ENCODE measurements at places on chromosomes 4 and X. TPM values are rescaled to one million over a fixed set of nuclear protein-coding genes. Genes with fewer than 3 reads are reported as not detected.
A peak's percentile ranks its signal among the peaks of the same experiment; 100 is the strongest.

DNA sequence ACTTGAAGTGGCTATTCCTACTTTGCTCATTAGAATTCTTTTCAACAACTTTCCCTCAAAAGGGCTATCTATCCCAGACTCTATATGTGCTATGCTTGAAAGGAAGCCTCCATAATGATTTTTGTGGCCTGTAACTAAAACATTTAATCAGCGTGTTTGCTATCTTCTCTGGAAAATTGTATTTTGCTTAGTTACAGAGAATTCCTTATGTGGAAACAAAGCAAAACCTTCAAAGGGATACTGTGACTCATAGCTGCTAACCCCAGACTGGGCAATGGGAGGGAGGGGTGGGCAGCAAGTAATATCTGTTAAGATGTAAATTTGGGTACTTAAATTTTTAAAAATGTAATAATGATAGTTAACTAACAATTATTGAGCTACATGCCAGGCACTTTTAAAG, 3.7 kb downstream of the SLC25A14 start:
- DNase-seq: no peak

DNA sequence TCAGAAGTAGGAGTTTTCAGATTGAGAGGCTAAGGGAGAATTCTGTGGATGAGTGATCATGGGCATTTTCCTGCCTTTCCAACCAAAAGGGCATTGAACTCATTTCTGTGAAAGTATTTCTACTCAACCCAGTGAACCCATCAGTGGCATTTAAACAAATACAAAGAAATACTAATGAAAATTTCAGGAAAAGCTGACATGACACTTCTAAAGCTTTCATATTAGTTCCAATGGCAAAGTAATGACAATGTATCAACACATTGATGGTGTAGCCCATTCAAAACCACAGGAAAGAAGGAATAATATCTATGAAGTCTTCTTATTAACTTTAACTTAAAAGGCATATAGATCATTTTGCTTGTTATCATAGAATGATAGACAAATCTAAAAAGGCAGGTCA, 183.5 kb upstream of the ANXA10 start:
- DNase-seq: no peak

Gene SERPINA7
- not detected for total RNA-seq

Gene AMBN
- not detected for total RNA-seq

Gene ANAPC4
- 50.0 TPM for total RNA-seq

Gene SPANXN4
- not detected for total RNA-seq

GRCh38 chr4:384311-385010, 46.8 kb downstream of the ZNF141 start:
- peak; percentile 35 for DNase-seq

Gene FAM47A
- not detected for total RNA-seq

Gene PROM1
- 2.9 TPM for total RNA-seq

DNA sequence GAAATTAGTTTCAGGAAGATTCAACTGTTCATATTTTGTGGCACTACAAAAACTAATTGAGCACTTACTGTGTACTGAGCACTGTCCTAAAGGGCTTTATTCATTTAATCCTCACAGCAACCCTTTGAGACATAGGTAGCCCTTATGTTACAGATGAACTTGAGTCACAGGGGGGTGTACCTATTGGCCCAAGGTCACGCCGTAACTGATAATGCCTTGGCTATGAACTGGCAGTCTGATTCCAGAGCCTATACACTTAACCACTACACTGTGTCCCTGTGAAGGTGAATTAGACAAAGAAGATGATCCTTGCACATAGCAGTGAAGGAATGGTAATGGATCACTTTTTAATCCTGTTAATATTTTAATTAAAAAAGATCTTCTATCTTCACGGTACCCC, 12.0 kb downstream of the TMEM165 start:
- no peak for DNase-seq

DNA sequence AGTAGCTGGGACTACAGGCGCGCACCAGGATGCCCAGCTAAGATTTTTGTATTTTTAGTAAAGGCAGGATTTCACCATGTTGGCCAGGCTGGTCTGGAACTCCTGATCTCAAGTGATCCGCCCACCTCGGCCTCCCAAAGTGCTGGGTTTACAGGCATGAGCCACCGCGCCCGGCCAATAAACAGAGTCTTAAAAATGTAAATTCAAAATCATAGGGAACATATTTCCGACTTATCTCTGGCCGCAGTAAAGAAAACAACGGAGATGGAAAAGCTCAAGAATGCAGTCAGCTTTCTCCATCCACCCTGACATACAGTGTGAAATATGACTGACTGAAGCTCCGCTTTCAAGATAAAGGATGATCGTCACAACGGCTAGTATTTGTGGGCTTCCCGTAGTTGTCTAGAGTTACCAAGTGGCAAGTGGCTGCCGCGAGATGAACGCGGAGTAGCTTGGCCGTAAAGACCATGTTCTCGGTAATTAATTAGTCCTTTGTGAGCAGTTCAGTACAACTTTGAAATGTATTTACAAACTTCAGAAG, 495.1 kb upstream of the FAT1 start:
- DNase-seq: no peak

DNA sequence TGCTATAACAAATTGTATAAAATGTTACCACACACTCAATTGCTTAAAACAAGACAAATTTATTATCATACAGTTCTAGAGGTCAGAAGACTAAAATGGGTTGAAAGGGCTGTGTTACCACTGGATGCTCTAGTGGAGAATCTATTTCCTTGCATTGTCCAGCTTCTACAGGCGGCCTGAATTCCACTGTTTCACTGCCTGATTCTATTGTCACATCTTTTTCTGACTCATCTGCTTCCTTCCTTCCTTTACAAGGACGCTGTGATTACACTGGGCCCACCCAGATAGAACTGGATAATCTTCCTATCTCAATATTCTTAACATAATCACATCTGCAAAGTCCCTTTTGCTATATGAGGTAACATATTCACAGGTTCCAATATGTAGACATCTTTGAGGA, 19.4 kb upstream of the ARMCX1 start:
- DNase-seq: no peak

Gene NXF2B
- total RNA-seq: not detected

Gene RNF175
- 2.1 TPM for total RNA-seq
